Mucosa of gallbladder (tissue), 1 donor: ENCODE measurements at places on chromosomes 11 and 22.

- DNase-seq = no peak
These were observed 227.2 kb upstream of the ARHGAP20 start for GRCh38 chr11:110939471-110939870.

GRCh38 chr11:132874638-132875037 lies 657.7 kb downstream of the OPCML start:
- DNase-seq = no peak

DNA sequence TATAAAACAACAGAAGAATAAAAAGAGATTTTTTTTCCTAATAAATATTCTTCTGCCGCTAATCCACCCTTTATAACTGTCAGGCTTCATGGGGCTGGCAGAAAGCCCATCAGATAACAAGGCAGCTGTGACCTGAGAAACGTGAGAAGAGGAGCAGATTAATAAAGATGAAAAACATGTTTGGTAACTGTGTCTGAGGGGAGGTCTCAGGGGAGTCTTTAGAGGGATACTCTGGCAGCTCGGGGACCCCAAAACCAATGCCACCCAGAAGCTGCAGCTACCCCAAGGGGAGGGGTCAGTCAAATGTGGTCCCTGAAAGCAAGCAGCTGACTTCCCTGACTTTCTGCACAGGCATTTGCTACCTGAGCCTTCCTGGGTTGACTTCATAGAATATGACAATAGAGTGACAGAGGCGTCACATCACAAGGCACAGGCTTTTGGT lies 48.4 kb upstream of the POU2AF1 start:
- no peak for DNase-seq

DNA sequence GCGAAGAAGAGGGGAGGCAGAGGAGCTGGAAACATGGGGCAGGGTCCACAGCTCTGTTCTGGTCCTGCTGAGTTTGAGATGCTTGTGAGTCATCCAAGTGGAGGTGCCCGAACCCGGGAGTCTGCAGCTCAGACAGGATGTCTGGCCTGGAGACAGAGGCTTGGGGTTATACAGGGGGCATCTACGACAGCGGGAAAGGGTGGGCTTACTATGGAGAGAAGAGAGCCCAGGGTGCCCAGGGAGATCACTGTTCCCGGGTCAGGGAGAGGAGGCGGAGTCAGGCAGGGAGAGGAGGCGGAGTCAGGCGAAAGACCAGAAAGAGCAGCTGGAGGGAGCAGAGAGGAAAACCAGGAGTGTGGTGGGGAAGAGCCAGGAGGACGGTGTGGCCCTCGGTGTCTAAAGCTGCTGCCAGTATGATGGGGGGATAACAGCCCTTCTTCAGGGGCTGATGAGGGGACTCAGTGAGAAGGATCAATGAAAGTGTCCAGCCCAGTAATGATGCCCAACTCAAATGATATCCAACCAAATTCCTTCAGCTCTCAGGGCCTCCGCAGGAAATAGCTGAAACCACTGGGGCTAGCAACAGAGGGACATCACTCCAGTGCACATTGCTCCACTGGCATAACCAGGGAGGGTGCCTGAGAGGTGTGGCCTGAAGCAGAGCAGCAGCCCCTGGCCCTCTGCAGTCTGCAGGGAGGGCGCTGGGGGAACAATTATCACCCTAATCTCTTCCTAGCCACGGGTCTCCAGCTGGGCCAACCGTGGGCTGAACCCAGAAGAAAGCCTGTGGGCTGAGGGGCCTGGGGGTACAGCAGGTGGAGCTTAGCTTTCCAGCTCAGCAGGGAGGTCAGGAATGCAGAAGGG lies 2.6 kb upstream of the LTBP3 start:
- DNase-seq = no peak

GRCh38 chr22:44357966-44358465 lies 45.3 kb upstream of the SHISAL1 start:
- peak; percentile 67 for DNase-seq

GRCh38 chr11:36070213-36070953 lies 126.5 kb downstream of the LDLRAD3 start:
- no peak for DNase-seq

GRCh38 chr22:36737776-36738175 lies 34.2 kb upstream of the CACNG2 start:
- DNase-seq = no peak

- DNase-seq = no peak
These were observed 1251.2 kb downstream of the BRD1 start for GRCh38 chr22:48576333-48577013.

DNA sequence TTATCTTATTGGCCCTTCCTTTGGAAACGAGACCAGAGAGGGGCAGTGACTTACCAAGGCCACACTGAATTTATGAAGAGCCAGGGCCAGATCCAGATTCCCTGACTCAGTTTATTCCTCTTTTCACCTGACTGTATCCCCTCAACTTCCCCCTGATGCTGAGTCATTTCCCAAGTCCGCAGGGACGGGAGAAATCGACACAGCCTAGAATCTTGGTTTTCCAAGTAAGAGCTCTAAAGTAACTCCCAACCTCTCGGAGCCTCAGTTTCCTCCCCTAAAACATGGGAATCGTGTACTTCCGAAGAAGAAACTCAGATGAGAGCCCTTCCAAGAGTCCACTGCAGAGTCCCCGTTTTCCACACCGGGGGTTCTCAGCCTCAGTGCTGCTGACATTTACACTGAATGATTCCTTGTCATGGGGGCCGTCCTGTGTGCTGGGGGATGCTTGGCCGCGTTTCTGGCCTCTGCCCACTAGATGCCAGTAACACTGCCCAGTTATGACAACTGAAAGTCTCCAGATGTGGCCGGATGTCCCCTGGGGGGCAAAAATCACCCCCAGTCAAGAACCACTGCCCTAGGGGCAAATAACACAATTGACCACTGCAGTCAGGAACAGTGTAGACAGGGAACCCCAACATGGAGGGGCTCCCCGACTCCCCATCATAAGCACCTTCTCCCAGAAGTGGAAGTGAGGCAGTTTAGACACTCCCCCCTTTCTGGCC lies 11.2 kb downstream of the MPST start:
- DNase-seq = no peak

DNA sequence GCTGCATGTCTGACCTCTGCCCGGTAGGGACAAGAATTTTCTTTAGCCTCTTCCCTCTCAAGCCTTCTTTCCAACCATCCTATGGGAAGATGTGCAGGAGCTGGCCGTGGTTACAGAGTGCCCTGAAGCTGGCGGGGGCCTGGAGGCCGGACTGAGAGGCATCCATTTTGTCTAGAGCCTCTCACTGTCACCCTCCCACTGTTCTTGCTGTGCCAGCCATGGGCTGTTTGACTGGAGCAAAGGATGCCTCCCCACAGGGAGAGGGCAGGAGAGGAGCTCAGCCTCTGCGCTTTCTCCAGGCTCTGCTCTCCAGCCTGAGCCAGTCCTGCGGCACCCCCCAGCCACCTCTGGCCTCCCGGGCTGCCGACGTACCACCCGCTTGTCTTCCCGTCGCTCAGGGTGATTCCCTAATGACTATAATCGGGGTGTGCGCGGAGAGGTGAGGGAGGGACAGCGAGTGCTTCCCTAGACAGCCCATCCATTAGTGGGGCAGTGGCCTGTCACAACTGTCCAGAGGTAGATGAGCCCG lies 123.8 kb downstream of the NECTIN1 start:
- DNase-seq = no peak

- DNase-seq = no peak
These were observed 540.9 kb downstream of the RAB38 start for GRCh38 chr11:87634331-87634730.

- DNase-seq = no peak
These were observed 14.8 kb downstream of the OR52M1 start for GRCh38 chr11:4559527-4560440.

GRCh38 chr11:8671651-8672062 lies 10.8 kb downstream of the TRIM66 start:
- DNase-seq = no peak

- DNase-seq = no peak
These were observed 4.5 kb upstream of the PPP2R1B start for GRCh38 chr11:111770581-111771134.

GRCh38 chr22:37486224-37486845 lies at the start of gene MFNG:
TSS of gene MFNG (minus strand) at chr22:37486384. CDS start at chr22:37486177, 207 bp downstream.
- DNase-seq = peak; percentile 73

GRCh38 chr11:35150454-35150853 lies 11.5 kb downstream of the CD44 start:
- DNase-seq = no peak

- DNase-seq = no peak
These were observed 38.1 kb upstream of the SYT7 start for GRCh38 chr11:61618978-61619377.

DNA sequence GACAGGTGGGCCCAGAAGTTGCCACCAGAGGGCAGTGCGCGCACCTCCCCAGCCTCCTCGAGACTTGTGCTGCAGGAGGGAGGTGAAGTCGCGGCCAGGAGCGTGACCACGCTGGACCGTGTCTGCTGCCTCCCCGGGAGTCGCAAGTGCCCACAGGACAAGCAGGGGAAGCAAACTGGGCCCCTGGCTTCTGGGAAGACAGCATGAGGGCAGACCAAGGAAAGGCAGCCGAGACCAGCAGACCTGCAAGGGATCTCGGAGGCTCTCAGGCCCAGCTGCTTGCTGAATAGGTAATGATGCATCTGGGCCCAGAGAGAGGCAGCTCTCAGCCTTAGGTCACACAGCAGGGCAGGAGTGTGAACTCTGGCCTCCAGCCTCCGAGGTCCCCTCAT lies 17.0 kb upstream of the IL2RB start:
- peak; percentile 85 for DNase-seq

DNA sequence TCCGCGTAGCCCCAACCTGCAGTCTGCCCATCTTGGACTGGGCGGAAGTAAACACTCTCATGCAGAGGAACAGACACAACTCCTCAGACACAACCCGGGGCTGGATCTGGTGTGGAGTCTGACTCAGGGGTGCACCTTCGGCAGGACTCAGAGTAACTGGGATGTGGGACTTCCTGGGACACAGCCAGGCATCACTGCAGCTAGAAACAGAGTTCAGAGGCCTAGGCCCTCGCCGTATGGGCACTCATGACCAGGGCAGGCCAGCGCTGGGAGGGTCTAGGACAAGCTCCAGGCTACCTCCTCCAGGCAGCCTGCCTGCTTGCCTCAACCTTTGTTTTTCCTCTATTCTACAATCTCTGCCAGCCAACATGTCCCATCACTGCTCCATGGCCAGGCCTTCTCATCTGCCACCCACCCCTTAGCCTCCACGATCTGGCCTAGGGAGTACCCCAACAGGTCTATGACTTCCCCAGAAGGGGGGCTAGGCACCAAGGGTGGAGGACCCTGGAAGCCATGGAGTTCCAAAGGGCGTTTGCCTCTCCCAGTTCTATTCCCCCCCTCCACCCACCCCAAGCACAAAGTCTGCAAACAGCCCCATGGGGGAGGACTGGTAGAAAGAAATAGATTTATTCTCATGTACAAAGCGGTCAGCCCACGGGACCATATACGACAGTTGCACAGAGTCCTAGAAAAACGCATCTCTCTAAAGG lies 98.5 kb downstream of the PDE2A start:
- DNase-seq = no peak

DNA sequence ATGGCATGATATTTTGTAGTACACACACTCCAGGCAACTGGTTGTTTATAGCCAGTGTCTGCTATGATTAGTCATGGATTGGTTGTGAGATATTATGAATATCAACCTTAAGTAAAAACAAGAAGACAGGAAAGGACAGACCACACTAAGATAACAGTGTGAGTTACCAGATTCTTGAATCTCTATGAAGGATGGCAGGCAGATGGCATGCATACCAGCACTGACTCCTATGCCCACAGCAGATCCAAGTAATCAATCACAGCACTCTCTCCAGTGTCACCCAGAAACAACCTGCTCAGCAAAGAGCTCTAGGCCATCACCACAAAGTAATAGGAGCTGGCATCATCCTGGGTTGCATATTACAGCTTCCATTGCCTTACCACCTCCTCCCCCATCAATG lies 116.6 kb downstream of the GALNT18 start:
- no peak for DNase-seq

GRCh38 chr11:61853698-61854169 lies 25.6 kb downstream of the FADS2 start:
- DNase-seq = no peak

- DNase-seq = no peak
These were observed 7.3 kb downstream of the HEPHL1 start for GRCh38 chr11:94028436-94028835.

- DNase-seq = no peak
These were observed 472.6 kb downstream of the BUD13 start for GRCh38 chr11:116300232-116300631.

DNA sequence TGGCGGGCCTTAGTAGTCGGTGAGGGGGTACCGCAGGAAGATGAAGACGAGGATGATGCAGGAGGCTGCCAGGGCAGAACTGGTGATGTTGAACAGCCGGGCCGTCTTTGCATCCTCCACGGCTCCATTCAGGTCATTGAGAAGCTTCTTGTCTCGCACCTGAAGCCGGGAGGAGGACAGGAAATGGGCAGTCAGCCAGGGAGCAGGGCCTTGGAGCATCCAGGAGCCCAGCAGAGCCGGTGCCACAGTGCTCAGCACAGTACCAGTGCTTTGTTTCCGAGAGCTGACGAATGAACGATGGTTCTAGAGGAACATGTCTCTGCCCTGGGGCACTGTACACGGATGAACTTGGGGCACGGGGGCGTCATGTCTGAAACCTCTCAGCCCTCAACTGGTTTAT lies 15.1 kb downstream of the IFITM10 start:
- no peak for DNase-seq

DNA sequence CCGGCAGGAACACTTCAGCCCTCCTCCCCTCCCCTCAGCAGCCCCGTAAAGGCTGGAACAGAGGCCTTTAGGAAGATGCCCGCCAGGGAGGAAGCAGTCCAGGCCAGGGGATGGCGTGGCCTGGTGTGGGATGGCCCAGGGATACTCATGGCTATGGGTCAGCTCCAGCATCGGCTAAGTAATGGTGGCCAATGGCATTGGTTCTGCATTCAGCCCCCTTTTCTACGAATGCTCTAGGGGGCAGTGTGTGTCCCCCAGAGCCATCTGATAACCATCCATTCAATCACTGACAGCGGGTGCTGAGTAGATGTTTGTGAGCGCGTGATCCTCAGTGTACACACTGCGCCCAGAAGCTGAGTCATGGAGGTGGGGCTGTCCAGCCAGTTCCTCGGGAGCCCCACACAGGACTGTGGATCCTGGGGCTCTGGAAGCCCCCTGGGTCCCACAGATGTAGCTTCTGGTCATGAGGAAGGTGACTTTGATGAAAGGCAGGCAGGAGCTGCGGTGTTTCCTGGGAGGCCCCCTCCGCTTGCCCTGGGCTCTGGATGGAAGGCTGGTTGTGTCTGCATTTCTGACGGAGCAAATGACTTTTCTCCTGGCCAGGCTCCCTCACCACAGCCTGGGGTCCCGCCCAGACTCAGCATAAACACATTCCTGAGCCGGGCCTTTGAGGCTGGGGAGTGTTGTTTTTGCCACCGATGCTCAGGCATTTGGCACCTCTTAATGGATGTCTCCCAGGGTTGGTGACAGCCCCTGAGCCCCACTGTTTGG lies 46.5 kb downstream of the FBLN1 start:
- DNase-seq = peak; percentile 79

DNA sequence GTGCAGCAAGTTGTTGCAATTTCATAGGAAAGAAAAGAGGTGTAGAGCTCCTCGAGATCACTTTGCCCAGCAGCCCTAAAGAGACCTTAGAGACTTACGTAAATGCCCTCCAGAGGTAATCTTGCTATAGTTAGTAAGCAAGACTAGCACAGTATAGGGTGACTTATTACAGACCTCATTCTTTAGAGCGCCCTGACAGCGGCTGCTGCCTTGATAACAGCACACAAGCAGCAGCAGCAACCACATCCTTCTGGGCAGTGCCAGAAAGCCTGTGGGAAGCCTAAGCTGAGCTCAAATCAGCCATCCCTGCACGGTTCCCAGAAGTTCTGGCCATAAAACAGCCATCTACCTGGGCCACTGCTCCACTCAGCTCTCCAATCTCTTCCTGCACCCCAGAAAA lies 22.6 kb upstream of the OR56B1 start:
- DNase-seq = no peak

GRCh38 chr22:20436768-20437612 lies 635 bp downstream of the SCARF2 start:
- DNase-seq = no peak

- DNase-seq = no peak
These were observed 33.5 kb downstream of the POU2AF3 start for GRCh38 chr11:111331711-111332479.
